ENCODE measurements at places on chromosomes 3 and 15.

DNA sequence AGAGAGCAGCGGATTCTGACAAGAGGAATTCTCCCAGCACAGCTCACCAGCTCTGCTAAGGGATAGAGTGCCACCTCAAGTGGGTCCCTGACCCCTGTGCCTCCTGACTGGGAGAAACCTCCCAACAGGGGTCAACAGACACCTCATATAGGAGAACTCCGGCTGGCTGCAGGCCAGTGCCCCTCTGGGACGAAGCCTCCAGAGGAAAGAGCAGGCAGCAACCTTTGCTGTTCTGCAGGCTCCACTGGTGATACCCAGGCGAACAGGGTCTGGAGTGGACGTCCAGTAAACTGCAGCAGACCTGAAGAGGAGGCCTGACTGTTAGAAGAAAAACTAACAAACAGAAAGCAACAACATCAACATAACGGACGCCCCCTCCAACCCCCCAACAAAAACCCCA, 31.3 kb upstream of the FGF12 start:
- no peak overlapping the region for H3K4me3 ChIP-seq
- H3K36me3 ChIP-seq = no peaks in the 10 kb centered on the region
- H3K27me3 ChIP-seq = no peaks in the 10 kb centered on the region
- DNase-seq = no peak
- H3K27ac ChIP-seq = no peak overlapping the region

DNA sequence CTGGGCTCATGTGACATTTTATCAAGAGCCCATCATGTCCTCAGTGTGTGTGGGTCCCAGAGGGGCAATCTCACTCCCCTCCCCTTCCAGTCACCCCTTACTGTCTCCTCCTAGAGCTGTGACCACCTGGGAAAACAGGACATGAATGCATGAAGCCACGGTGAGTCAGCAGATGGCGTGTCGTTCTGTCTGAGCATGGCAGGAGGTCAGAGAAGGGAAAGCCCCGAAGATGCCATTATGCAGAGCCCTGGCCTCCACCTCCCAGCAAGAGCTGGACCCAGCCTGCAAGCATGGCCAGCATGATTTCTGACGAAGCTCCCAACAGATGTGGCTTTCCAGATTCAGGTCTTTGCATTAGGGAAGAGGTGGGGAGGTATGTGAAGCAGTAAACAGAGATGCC, 118.5 kb downstream of the TLE3 start:
- no peaks in the 10 kb centered on the region for H3K27me3 ChIP-seq
- DNase-seq = peak; percentile 49
- no peak overlapping the region for H3K4me3 ChIP-seq
- no peaks in the 10 kb centered on the region for H3K4me1 ChIP-seq

DNA sequence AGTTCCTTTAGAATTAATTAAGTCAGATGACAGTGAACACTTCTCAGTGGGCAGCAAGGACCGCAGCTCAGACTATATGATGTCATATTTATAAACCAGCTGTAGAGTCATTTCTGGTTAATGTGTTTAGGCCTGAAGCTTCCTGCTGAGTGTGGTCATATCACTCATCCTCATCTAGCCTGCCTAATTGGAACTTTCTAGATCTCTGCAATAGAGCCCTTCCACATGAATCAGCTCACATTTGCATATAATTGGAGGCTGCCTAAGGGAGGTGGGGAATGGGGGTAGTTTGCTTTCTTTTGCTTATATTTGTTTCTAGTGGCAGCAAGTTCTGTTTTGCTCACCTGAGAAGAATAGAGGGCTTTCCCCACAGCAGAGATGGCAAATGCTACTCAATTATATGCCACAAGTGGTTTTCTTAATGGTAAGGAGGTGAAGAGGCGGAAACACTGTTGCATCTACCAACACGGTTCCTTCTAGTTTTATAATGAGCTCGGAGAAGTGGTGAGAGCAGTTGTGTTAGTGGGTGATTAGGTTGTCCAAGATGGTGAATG, 148.1 kb downstream of the KLHL25 start:
- H3K27me3 ChIP-seq = no peaks in the 10 kb centered on the region
- H3K27ac ChIP-seq = no peak overlapping the region
- peaks cover 2% of the 10 kb centered on the region for H3K4me1 ChIP-seq
- peak; percentile 69 for DNase-seq
- H3K36me3 ChIP-seq = no peaks in the 10 kb centered on the region

DNA sequence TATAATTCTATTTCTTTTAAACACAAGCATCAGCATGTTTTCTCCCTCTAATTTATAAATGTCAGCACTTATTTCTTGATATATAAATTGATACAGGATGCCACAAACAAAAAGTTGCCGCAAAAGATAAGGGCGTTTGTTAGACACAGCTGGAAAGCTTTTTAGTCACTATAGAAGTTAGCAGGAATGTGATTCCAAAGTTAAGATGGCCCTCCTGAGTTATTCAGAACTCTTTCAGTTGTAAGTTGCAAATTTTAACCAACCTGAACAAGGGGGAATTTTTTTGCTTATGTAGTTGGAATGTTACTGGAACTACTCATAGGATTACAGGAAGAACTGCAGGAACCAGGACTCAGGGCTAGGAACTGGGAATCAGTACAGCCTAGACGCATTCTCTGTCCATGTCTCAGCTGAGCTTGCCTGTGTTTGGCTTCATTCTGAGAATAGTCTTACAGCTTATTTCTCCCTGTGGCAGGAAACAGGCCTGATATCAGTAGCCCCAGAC, 166.3 kb downstream of the VGLL4 start:
- peaks cover 5% of the 10 kb centered on the region for H3K4me1 ChIP-seq
- H3K4me3 ChIP-seq = no peak overlapping the region
- no peaks in the 10 kb centered on the region for H3K36me3 ChIP-seq

DNA sequence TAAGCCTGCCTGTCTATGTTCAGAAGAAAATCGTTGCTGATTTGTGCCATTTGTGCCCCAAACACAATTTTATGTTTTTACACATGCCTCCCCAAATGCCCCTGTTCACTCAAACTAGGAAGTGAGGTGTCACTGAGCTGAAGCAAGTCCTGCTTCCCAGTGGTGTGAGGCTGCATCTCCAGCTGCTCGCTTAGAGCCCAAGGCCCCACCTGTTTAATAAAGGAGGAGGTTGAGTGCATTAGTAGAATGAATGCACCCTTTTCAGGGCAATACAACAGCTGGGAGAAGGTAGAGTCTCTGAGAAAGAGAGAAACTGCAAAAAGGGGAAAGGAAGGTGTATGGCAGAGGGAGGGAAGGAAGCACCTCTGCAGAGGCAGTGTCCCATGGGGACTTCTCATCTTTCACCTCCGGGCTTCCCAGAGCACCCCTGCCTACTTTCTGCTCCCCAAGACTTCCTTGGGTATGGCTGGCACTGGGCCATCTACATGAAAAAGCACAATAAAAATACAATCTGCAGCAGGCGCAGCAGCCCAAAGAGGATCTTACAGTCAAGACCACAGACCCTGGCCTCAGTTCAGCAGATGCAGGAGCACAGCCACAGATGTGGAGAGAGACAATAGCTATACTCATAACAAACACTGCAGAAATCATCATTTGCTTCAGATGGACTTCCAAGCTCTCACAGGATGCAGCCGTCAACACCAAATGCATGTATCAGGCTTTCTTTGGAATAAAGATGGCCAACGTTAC, 165.9 kb downstream of the POLR2M start:
- H3K27me3 ChIP-seq = no peaks in the 10 kb centered on the region
- no peaks in the 10 kb centered on the region for H3K4me1 ChIP-seq
- no peak overlapping the region for H3K4me3 ChIP-seq
- no peak for DNase-seq

GRCh38 chr15:31435261-31435911, 108.8 kb downstream of the KLF13 start:
- H3K27me3 ChIP-seq = no peaks in the 10 kb centered on the region
- no peaks in the 10 kb centered on the region for H3K4me1 ChIP-seq
- H3K36me3 ChIP-seq = no peaks in the 10 kb centered on the region

DNA sequence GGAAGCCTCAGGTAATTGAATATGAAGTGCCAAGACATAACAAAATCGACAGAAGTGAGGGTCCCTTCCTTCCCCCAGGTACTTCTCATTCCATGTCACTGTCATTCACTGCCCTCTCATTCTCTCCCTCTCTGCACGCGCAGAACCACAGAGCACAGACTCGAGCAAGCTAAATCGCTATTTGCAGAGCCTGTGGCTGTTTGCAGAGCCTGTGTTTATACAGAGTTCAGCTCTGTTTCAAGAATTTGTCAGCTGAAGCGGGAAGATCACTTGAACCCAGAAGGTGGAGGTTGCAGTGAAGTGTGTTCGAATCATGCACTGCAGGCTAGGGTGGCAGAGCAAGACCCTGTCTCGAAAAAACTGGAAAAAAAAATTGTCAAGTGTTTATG, 2.5 kb downstream of the VILL start:
- H3K4me3 ChIP-seq = no peak overlapping the region
- no peak overlapping the region for H3K27ac ChIP-seq
- no peaks in the 10 kb centered on the region for H3K36me3 ChIP-seq
- H3K27me3 ChIP-seq = no peaks in the 10 kb centered on the region
- no peak for DNase-seq

DNA sequence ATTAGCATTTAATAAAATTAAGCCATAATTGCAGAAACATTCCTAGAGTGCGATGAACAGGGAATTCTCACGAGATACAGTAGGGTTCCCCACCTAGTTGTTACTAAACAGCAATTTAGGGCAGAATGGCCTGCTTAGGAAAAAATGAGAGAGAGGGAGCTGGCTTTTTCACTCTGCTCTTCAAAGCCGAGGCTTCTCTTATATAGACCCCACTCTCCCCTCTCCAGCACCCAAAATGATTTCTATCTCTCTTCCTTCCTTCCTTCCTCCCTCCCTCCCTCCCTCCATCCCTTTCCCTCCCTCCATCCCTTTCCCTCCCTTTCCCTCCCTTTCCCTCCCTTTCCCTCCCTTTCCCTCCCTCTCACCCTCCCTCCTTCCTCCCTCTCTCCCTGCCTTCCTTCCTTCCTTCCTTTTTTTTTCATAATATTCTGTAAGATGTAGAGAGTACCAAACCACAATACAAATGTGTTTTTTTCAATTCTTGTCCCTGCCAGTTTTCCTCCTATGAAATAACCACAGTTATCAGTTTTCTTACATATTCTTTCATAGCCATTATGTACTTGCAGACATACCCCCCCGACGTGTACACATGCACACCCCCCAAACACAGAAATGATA, 48.1 kb upstream of the ZCWPW2 start:
- DNase-seq = no peak
- H3K27ac ChIP-seq = no peak overlapping the region
- no peak overlapping the region for H3K4me3 ChIP-seq
- H3K4me1 ChIP-seq = no peaks in the 10 kb centered on the region
- no peaks in the 10 kb centered on the region for H3K36me3 ChIP-seq

DNA sequence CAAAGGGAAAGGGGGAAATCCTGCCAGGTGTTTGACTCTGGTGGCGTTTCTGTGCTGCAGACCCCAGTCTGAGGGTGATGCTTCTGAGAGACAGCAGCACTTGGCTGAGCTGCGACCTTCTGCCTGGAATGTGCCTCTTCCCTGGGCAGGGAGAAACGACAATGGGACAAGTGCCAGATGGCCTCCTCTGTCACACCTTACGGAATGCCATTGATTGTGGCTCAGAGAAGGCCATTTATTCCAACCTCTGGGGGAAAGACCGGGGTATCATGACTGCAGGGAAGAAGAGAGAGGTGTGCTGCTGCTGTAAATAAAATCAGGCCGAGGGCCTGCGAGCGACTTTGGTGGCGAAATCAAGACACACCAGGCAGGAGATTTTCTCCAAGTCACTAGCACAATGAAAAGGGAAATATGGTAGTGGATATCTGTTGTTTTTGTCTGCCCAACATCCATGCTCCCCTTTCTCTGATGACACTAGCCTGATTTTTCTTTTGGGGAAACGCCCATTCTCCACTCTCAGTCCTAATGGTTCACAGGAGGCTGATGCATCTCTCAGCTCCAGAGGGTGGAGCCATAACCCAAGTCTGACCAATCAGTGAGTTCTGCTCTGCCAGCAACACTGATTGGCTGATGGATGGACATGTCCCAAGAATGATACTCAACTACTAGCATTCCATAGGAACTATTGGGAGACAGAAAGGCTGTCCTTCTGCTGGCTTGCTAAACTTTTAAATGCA, 336.1 kb downstream of the FOXP1 start:
- peak overlapping the region; percentile 2 for H3K27ac ChIP-seq
- no peak overlapping the region for H3K4me3 ChIP-seq
- no peaks in the 10 kb centered on the region for H3K36me3 ChIP-seq
- H3K4me1 ChIP-seq = peaks cover 4% of the 10 kb centered on the region

- H3K27ac ChIP-seq = no peak overlapping the region
- no peaks in the 10 kb centered on the region for H3K4me1 ChIP-seq
- no peak for DNase-seq
- no peaks in the 10 kb centered on the region for H3K36me3 ChIP-seq
These were observed 12.9 kb downstream of the MB21D2 start for GRCh38 chr3:192904632-192905289.

- no peak overlapping the region for H3K4me3 ChIP-seq
- no peaks in the 10 kb centered on the region for H3K27me3 ChIP-seq
- H3K27ac ChIP-seq = no peak overlapping the region
- DNase-seq = peak; percentile 53
These were observed 194.1 kb upstream of the ARHGEF26 start for GRCh38 chr3:153927107-153927506.

GRCh38 chr15:88904624-88905327, 8.4 kb downstream of the MFGE8 start:
- H3K36me3 ChIP-seq = peaks cover 13% of the 10 kb centered on the region
- no peak overlapping the region for H3K27ac ChIP-seq
- no peak overlapping the region for H3K4me3 ChIP-seq
- no peaks in the 10 kb centered on the region for H3K27me3 ChIP-seq
- DNase-seq = peak; percentile 91

GRCh38 chr3:24513463-24513862, 18.8 kb upstream of the THRB start:
- no peak overlapping the region for H3K27ac ChIP-seq
- H3K36me3 ChIP-seq = no peaks in the 10 kb centered on the region
- H3K4me3 ChIP-seq = no peak overlapping the region
- DNase-seq = no peak

DNA sequence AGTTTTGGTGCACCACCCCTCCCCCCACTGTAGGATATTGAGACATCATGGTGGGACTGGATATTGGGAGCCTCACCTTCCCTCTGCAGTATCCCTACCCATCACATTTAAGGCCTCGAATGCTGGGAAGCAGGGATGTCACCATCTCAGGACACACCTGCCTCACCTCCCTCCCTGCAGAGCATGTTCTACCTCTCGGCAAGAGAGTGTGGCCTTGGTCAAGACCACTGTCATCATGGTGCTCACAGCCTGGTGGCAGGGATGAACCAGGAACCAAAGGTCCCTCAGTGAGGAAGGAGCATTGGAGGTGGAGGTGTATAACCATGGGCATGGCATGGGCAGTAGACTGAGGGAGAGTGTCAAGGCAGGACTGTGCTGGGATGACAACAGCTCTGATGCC, 104.8 kb downstream of the CORO2B start:
- no peak for DNase-seq
- H3K27me3 ChIP-seq = no peaks in the 10 kb centered on the region
- H3K4me1 ChIP-seq = no peaks in the 10 kb centered on the region
